ENCODE measurements at places on chromosomes 16 and 17.
A peak's percentile ranks its signal among the peaks of the same experiment; 100 is the strongest.

DNA sequence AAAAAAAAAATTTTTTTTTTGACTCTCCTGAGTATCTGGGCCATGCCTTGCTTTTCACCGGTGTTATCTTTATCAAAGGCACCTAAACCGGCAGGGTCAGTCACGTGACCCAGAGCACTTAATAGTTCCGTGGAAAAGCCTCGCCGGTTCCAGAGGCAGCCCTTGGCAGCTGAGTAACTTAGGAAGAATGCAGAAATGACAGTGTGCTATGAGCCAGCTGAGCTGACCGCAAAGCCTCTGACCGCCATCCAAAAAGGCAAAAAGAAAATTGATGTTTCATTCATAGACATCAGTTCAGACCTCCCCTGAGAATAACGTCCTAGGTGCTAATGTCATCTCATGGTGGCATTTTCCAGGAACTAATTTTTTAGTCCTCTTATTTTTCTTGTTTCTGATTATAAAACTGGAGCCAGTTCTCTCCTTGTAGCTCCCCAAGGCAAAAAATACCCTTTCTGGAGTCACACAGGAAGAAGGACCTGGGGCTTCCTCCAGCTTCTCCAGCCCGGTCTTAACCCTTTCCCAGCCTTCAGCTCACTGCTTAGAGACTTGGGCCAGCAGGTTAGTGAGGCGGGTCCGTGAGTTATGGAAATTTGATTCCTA, 122.6 kb downstream of the SOCS1 start:
- DNase-seq: no peak

GRCh38 chr16:81319221-81319912, 4.6 kb downstream of the GAN start:
- no peak for DNase-seq

GRCh38 chr16:88768071-88768783, 16.8 kb downstream of the PIEZO1 start:
- DNase-seq: no peak

DNA sequence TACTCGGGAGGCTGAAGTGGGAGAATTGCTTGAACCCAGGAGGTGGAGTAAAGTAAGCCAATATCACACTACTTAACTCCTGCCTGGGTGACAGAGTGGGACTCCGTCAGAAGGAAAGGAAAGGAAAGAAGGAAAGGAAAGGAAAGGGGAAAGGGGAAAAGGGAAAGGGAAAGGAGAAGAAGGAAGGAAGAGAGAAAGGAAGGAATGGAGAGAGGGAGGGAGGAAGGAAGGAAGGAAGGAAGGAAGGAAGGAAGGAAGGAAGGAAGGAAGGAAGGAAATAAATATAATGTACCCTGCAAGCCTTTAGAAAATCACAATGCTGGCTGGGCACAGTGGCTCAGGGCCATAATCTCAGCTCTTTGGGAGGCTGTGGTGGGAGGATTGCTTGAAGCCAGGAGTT, 27.3 kb downstream of the SLC5A11 start:
- DNase-seq: no peak

DNA sequence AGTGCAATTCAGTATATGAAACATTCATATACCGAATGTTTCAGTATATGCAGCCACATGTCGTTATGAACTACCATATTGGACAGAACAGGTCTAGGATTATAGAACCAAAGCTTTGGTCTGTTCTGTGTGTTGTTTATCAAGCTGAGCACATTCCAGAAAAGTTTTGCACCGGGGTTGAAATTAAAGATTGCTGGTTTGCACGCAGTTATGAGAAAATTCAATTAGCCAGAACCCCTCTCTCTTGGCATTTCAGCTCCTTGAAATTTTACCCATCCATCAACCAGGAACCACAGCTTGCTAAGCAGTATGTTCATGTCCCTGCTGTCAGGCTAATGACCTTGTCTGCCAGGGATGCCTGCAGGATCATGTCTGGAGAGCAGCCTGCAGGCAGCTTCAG, 9.5 kb downstream of the KRT32 start:
- no peak for DNase-seq

DNA sequence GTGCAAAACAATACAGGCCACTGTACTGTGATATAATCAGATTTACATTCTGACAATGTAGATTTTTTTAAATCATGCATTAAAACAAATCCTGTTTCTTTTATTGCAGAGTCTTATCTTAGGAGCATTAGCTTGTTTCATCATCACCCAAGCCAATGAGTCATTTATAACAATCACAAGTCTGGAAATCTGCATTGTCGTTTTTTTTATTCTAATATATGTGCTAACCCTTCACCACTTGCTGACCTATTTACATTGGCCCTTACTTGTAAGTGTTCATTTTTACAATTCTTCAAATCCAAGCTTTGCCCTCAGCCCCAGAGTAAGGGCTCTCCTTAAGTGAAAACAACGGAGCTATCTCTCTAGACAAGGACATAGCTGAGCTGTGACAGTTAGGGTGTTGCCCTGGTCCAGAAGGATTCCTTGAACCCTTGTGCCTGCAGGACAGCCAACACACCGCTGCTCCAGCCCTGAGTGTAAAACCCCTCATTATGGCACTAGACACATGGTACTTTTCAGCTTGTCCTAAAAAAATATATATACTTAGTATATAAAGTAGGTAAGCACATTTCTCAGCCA, 3.7 kb downstream of the CMTM1 start:
- DNase-seq: no peak

- DNase-seq: no peak
Observed at GRCh38 chr16:89135971-89136765, 35.4 kb upstream of the CDH15 start.

GRCh38 chr17:35129973-35130351, 8.5 kb downstream of the FNDC8 start:
- no peak for DNase-seq

DNA sequence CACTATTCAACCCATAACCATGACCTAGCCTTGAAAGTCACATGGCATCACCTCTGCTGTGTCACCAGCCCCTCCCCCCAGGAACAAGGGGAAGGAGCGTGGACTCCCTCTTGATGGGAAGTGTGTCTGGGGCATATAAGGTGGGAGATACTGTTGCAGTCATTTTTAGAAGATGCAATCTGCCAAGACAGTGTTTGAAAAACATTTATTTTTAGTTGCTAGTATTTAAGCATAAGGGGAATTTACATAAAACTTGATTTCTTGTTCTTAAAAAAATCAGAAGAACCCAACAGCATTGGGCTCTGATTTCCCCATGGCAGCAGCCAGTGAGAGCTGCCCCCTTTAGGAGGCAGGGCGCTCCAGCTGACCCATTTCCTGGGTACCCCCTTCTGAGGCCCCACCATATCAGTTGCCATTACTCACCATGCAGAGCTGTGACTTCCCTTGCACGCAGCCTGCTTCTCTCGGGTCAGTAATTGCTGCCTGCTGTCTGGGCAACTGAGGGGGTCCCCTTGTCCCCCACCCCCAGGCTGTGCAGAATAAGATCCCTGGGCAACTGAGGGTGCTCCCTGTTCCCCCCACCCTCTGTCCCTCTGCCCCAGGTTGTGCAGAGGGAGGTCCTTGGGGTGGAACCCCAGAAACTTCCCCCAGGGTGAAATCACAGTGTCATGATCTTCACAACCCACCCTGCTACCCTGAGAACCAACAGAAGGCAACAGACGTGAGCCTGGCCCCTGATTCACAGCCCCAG, 11.8 kb upstream of the CDC42EP4 start:
- no peak for DNase-seq

GRCh38 chr16:29705030-29705429, 26.1 kb downstream of the QPRT start:
- no peak for DNase-seq

DNA sequence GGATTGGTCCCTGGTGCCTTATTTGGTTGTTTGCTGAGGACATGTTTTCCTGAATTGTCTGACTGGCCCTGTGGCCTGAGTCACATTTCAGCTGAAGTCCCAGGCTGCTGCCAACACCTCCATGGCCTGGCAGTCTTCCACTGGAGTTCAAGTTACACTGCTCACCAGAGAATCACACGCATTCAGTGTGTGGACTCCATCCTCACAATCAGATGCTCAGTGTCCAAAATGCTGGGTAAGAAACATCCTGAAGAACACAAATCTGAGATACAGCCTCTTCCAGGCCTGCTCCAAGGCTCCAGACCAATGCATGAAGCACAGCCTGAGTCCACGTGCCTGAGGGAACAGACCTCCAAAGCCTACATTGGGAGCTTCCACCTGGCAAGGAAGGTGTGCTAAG, 19.2 kb downstream of the CD300LB start:
- DNase-seq: no peak

DNA sequence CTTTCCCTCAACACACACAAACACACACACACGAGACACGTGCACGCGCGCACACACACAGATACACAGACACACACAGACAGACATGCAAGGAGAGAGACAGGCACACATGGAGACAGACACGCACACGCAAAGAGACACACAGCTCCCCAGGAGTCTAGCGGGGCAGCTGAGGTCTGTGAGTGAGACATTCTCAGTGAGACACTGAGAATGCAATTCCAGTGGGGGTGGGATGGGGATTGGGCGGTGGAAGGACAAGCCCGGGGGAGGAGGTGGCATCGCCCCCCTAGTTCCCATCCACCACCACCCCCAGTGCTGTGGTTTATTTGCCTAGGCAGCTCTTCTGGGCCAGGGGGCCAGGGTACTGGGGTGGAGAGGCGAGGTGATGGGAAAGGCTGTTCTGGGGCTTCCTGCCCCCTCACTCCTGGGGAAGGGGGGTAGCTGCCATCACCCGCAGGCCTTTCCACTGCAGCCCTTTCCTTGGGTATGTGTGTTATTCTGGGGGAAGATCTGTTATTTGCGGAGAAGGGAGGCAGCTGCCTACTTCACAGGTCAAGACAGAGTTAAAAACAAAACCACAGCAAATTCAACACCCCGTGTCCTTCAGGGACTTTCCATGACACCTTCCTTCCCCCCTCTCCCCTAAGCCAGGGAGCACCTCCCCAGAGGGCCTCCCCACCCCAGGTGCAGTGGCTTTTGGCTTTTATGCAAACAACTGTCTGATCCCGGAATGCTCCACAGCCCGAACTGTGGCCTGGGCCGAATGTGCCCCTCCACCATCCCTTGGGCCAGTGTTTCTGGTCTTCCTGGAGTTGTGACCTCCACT, 18.0 kb downstream of the GRB7 start:
- no peak for DNase-seq

DNA sequence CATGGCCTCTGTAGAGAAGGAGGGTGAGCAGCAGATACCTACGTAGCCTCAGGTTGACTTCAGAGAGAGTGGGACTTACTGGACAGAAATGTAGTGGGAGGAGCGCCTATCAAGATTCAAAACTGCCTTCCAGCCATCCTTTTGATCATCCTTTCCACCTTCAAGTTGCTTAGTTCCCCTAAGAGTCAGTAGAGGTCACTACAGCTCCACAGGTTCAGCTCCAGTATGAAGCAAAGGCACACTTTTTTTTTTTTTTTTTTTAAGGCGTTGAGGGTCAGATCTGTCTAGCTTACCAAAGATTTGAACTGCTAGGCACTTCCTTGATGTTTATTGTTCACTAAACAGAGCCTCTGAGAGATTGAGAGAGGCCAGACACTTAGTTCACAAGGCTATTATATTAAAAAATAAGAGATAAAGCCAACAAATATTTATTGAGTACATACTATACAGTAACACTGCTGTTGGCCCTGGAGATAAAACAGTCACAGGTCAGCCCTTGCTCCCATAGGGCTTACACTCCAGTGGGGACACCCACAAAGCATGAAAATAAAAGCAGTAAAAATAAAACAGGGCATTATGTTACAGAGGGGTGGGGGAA, 3.1 kb downstream of the RNF227 start:
- DNase-seq: peak; percentile 54

DNA sequence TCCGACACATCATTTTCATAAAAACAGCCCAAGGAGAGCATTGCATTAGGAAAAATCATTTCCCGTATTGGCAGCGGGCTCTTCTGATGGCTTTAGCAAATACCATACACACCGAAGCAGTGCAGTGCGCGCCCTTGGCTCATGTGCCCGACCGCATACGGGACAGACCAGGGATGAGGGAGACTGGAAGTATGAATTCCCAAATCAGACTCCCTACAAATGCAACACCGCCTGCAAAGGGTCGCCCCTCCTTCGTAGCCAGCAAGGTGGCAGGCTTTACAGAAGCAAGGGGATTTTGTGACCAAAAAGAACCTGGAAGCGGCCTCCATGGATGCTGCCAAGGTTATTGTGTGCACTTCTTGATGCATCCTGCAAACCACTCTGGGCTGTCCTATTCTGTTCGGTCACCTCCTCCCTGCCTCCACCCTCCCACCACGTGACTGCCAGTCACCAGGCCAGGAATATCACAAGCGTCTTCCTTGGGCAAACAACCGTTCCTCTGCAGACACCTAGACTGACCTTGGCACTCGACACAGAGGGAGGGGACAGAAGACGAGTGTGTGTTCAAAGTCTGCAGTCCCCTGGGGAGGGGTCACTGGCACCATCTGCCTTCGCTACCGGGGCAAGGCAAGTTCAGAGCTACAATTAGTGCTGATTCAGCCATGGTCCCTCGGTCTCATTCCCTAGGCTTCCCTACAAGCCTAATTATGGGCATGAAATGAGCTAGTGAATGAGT, 460.4 kb downstream of the SLC39A11 start:
- no peak for DNase-seq

DNA sequence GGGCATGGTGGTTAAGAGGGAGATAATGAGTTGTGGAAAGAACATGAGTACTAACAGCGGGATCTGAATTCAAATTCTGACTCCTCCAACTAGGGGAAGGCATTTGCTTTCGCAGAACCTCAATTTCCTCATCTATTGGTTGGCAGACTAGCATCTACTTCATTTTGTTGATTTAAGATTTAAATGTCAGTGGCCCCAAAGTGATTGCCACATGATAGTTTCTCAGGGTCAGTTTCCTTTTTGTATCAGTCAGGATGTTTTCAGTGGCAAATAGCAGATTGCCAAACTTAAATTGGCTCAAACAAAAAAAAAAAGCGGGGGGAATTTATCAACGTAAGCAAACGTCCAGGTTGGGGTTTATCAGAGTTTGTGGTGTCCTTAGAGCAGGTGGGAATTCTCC, 25.1 kb upstream of the NOS2 start:
- no peak for DNase-seq

DNA sequence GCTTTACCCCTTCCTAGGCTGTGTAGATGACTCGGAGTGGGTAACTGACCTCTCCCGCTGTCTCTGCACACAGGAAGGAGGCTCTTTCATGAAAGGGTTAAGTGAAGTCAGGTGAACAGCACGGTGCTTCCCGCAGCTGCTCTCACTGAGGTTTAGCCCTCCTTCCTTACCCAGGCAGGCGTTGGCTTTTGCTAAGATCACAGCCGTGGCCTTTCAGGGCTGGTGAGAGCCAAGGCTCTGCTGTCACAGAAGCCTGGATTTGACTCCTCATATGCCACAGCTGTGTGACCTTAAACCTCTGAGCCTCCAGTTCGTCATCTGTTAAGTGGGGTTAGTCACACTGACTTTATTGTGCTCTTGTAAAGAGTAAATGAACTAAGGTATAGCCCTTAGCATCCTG, 90.9 kb upstream of the PLCG2 start:
- no peak for DNase-seq

Data from Kasumi-1 (cell line).